Mesenteric fat pad (tissue), 1 donor: ENCODE measurements at places on chromosomes 1 and 21. TPM values are rescaled to one million over a fixed set of nuclear protein-coding genes. Genes with fewer than 3 reads are reported as not detected.
A peak's percentile ranks its signal among the peaks of the same experiment; 100 is the strongest.

DNA sequence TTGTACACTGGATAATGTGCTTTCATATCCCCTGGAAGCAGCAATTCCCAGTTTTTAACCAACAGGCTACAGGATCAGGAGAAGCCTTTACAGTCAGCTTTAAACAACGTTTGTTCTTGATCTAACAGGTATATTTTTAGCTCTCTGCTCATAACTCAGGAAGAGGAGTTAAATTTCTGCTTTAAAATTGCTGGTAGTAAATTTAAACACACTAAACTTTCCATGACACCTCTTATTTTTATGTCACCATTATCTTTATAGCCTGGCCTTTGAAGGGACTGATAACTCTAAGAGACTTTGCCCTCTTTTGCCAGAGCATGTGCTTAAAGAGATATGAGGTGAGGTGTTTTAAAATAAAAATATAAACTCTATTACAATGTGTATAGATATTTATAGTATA lies 119.6 kb upstream of the BRINP3 start:
- no peak for DNase-seq

DNA sequence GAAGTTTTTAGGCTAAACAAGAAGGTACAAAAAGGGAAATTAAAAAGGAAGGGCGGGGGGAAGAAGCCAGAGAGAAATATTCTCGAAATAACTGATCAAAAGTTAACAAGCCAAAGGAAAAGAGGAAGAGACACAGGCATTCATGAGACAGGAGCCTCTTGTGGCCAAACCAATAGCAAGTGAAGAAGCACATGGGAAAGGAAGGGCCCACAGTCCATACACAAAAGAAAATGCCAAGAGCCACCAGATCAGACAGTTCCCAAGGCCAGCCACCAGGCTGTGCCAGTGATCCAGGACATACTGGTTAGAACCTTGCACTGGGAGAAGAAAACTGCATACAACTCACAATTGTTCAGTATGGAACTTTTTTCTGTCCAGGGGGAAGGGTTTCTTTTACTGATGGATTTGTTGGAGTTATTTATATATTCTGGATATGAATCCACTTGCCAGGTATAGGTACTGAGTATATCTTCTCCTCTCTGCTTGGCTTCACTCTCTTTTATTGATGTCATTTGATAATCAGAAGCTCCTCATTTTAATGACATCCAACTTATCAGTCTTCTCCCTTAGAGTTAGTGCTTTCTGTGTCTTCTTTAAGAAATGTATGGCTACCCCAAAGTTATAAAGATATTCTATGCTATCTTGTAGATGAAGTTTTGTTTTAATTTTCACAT lies 76.8 kb downstream of the CD46 start:
- DNase-seq: peak; percentile 72

DNA sequence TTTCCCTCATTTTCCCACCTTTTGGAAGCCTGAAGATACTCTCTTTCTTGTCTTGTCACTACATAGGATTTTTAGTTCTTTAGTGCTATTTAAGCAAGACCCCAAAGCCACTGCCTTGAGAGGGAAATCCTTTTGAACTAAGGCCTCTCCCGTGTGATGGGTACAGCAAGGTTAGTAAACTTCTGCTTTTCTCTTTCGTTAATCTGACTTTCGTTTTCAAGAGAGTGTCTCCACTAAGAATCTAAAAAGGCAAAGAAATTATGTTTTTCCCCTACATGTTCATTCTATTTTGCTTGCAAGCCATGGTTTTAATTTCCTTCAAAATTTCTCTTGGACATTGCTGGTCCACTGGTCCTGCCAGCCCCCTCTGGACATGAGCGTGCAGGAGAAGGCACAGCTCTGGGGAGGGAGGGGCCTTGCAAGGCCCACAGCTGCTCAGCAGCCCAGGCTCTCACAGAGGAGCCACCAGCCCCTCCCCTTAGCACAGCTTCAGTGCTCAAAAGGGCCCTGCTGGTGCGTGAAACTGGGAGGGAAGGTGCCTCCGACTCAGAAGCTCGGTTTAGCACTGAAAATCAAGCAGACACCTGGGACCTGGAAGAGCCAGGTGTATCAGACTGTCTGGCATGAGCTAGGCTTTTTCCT lies 210.9 kb upstream of the GALNT2 start:
- DNase-seq: no peak

DNA sequence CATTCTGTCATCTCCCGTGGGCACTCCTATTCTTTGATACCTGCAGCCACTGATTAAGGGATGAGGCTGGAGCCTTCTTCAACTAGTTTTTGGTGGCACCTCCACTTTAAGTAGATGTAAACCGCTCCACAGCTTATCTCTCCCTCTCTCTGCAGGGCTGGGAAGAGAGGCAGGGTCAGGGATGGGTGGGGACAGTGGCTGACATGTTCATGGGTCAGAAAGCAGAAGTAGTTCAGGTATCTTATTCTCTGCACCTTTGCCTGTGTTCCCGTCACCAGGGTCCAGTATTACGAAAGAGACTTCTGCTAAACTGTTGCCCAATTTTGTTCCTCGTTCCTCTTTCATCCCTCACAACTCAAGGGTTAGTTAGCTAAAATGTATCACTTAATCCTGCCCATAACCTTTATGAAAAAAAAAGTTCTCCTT lies 51.7 kb upstream of the EDEM3 start:
- no peak for DNase-seq

DNA sequence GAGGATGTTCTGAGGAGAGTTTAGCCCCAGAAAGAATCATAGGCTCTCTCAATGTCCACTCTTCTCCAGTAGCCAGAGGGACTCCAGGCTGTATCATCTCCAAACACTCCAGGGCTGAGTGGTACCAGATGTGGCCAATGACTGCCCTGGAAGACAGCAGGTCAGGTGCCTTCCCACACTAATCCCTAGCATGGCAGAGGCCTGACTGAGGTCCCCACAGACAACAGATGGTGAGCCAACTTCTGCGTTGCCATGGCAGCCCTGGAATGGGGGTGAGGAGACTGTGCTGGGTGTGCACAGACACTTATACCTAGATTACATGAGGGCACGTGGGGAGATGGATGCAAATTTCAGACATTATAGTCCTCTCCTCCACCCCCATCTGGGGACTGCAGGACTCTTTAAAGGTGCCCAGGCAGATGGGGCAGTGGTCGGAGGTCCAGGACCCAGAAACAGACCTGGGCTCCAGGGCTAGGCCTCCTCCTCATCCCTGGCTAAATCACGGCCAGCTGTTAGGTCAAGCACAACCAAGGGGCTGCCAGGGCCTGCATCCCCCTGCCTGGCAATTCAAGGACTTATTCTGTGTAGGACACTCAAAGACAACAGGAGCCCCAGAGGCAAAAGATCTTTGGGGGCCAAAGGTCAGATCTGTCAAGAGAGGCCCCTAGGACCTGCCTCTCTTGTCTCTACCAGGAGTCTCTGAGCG lies 42.9 kb downstream of the CAMK2N1 start:
- peak; percentile 82 for DNase-seq

DNA sequence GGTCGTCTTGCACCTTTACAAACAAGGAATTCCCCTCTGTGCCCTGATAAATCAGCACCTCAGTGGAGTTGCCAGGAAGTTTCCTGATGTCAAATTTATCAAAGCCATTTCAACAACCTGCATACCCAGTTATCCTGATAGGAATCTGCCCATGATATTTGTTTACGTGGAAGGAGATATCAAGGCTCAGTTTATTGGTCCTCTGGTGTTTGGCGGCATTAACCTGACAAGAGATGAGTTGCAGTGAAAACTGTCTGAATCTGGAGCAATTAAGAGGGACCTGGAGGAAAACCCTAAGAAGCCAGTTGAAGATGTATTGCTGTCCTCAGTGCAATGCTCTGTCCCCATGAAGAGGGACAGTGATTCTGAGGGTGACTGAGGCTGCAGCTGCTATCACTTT lies 38.3 kb downstream of the ZFYVE9 start:
- no peak for DNase-seq

The PADI6 gene
- total RNA-seq: not detected

- DNase-seq: no peak
Measured at GRCh38 chr1:171218661-171219060, 29.6 kb upstream of the FMO1 start.

GRCh38 chr21:42461185-42461520 lies 34.9 kb downstream of the RSPH1 start:
- no peak for DNase-seq

GRCh38 chr21:42373196-42373907 lies 7.0 kb upstream of the TFF1 start:
- DNase-seq: no peak

DNA sequence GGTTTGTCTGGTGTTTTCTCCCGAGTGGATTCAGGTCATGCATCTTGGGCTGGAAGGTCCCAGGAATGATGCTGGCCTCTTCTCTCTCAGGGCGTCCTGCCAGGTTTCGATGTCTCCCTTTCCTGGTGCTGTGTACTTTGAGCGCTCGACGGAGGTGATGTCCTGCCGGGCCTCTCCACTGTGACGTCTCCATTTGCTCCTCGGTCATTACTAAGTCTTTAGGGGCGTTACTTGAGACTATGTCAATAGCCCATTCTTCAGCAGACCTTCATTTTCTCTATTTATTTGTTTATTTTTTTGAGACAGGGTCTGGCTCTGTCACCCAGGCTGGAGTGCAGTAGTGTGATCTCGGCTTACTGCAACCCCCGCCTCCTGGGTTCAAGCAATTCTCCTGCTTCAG lies 37.2 kb upstream of the TNFRSF1B start:
- no peak for DNase-seq

DNA sequence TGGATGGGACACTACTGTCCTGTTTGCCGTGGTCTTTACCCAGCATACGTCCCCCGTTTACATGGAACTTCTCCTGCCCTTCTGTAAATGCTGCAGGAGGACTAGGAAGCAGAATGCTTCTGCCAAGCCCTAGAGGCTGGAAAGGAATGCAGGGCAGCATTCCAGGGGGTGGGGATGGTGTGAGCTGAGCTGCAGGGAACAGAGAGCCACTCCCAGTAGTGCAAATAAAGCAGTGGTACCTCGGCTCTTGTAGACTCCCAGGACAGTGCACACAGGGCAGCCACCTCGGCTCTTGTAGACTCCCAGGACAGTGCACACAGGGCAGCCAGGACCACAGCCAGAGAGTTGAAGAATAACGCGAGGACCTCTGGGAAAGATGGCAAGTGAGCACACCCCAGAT lies 35.4 kb downstream of the PTPRU start:
- peak; percentile 57 for DNase-seq

GRCh38 chr1:17642169-17642568 lies 102.7 kb downstream of the ARHGEF10L start:
- no peak for DNase-seq

The PEX14 gene
- 35.4 TPM for total RNA-seq

The CD34 gene
- total RNA-seq: 45.5 TPM

GRCh38 chr1:192546596-192547190 lies 28.9 kb upstream of the RGS1 start:
- DNase-seq: no peak

DNA sequence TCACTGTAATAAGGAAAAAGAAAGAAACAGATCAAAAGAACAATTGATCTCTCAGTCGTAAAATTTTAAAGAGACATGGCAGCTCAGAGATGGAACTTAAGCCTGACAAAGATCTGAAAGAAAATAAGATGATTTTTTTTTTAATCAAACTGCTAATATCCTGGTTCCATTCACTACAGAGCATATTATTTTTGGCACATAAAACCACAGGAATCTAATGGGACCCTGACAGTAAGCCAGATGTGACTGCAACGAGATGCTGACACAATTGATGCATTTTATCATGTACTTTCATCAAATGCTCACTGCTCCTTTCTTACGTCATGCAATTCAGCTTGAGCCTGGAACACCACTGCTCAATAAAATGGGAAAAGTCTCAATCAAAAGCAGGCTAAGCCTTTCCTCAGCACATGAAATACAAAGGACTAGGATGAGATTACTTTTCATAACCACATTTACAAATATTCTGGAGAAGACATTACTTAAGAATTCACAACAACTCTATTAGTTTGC lies 16.6 kb downstream of the GPATCH2 start:
- no peak for DNase-seq

GRCh38 chr1:203120325-203121153 lies 7.0 kb upstream of the ADORA1 start:
- DNase-seq: peak; percentile 82

The POGZ gene
- 52.2 TPM for total RNA-seq

DNA sequence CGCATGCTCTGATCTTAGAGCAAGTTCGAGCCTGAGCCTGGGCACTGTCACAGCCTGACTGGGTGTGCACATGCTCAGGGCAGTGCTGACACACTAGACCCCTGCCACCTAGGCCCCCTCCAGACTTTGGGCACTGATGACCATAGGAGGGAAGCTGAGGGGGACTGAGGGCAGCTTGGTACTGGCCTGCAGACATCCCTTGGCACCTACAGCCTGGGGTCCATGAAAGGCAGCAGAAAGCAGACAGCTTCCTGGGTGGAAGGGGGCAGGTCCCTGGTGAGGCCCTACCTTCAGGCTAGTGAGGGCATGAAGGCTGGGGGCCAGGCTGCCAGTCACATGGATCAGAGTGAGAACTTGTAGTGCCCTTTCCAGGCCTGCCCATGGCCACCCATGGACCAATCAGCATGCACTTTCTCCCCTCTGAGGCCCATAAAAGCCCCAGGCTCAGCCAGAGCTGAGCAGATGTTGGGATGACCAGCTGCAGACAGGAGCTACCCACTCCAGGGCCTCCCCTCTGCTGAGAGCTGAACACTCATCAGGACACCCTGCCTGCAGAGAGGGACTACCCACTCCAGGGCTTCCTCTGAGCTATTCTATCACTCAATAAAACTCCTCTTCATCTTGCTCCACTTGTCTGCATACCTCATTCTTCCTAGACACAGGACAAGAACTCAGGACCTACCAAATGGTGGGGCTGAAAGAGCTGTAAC lies 680.8 kb downstream of the MATN1 start:
- DNase-seq: peak; percentile 30

GRCh38 chr1:147079400-147080005 lies 92.8 kb downstream of the PRKAB2 start:
- DNase-seq: no peak

DNA sequence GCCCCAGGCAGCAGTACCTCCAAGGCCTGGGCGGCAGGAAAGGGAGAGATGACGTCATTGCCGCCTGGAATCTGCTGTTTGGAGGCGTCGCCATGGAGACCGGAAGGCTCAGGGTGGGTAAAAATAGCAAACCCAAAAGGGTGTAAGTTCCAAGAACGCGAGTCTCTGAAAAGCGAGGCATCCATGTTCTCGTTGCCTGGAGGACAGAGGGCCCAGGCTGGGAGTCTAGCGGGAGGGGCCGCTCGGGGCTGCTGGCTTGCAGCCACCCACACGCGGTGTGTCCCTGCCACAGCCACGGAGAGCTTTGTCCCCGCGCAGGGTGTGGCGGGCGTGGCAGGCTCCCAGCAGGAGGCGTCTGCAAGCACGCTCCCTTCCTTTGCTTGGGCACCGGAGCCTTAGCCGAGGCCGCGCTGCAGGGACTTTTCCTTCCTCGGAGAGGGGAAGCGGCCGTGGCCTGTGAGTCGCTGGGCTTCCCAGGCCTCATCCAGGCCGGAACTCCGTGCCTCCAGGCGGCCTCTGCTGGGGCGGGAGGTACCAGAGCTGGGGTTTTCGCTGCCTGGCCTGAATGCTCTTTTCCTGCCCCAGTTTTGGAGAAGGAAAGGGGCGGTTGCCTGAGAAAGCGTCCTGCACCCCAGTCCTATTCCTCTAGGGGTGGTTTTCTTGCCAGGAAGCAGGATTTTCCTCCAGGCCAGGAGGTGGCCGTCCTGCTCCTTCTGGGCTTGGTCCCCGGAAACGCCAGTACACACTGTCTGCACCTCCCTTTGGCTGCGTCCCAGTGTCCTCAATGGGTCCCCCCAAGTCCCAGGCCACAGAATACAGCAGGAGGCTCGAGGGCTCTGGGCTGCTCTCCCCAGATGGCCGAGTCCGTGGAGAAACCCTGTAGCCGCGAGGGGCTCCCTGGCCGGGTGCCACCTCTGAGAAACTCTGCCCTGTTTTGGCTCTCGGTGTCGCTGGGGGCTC lies 15.3 kb upstream of the SKI start:
- DNase-seq: no peak

- no peak for DNase-seq
Measured at GRCh38 chr1:208595236-208595635, 351.1 kb upstream of the PLXNA2 start.

- DNase-seq: no peak
Measured at GRCh38 chr1:1777583-1777899, 729 bp downstream of the NADK start.
